Stimulated activated CD4-positive, alpha-beta T cell treated with anti-CD3 and anti-CD28 coated beads, Interleukin-15, amount 100 ng/mL, for 1 hour (primary cell): ENCODE measurements at places on chromosomes 3 and 15.
A peak's percentile ranks its signal among the peaks of the same experiment; 100 is the strongest.

DNA sequence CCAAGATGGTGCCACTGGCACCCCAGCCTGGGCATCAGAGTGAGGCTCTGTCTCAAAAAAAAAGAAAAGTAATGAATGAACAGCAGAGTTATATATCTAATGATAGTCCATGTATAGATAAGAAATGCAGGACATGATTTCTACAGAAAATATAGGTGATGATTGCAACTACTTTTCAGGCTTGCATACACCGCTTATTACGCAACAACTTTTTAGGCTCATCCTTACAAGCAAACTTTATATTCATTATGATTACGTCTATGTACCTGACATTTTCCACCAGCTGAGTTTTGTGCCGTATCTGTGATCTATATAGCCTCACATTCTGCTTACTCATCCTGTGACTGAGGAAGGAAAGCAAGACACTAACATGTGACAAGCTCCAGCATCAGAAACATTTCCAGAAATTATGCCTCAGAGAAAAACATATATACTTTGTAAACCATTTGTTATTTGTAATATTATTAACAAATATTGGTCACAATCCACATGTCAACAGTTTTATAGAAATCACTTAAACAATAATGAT, 906.3 kb downstream of the ZPLD1 start:
- DNase-seq = no peak

DNA sequence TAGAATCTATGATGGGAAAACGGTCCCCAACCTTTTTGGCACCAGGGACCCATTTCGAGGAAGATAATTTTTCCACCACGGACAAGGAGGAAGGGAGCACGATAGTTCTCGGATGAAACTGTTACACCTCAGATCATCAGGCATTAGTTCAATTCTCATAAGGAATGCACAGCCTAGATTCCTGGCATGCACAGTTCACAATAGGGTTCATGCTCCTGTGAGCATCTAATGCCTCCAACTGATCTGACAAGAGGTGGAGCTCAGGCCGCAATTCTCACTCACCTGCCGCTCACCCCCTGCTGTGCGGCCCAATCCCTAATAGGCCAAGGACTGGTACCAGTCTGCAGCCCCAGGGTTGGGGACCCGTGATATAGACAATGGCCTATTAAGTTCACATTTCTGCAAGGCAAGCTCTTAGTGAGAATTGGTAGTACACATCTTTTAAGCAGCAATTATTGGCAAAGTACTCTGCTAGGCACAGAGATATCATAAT, 26.5 kb downstream of the CD200R1 start:
- DNase-seq = no peak

- DNase-seq = no peak
Measured at GRCh38 chr15:36080759-36081158, 498.7 kb upstream of the CDIN1 start.

DNA sequence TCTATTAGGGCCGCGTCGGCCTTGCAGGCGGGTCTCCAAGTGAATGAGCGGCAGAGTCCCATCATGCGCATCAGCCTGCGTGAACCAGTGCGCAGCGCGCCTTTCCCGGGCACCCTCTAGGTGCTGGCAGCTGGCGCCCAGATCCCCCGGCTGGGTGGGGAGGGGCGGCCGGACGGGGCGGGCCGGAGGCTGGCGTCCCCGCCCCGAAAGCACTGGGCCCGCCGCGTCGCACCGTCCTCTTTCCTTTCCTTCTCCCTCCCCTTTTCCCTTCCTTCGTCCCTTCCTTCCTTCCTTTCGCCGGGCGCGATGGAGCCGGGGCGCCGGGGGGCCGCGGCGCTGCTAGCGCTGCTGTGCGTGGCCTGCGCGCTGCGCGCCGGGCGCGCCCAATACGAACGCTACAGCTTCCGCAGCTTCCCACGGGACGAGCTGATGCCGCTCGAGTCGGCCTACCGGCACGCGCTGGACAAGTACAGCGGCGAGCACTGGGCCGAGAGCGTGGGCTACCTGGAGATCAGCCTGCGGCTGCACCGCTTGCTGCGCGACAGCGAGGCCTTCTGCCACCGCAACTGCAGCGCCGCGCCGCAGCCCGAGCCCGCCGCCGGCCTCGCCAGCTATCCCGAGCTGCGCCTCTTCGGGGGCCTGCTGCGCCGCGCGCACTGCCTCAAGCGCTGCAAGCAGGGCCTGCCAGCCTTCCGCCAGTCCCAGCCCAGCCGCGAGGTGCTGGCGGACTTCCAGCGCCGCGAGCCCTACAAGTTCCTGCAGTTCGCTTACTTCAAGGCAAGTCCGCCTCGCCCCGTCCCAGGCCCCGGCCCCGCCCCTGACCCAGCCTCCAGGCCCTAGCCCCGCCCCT, at the start of gene CRTAP:
TSS of gene CRTAP (plus strand) at position 243 of the 850 bp plus-strand sequence. CDS start at position 307, 64 bp downstream.
- peak; percentile 72 for DNase-seq

DNA sequence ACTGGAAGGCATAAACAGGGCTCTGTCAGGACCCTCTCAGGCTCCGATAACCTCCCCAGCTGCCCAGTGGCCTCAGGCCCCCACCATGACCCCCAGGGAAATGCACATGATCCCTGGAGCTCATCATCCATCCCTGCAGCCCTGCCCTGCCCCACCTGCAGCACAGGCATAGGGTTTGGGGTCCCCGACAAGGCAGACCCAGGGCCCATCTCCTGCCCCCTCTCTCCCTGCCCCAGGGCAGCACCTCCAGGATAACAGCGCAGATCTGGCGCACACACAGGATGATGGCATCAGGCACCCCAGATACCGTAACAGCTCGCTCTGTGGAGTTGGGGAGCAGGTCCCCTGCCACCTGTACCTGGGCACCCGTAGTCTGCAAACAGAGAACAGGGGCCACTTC, 4.5 kb downstream of the GPR62 start:
- DNase-seq = no peak
